ENCODE measurements at places on chromosomes 7 and 10. TPM values are rescaled to one million over a fixed set of nuclear protein-coding genes. Genes with fewer than 3 reads are reported as not detected.

DNA sequence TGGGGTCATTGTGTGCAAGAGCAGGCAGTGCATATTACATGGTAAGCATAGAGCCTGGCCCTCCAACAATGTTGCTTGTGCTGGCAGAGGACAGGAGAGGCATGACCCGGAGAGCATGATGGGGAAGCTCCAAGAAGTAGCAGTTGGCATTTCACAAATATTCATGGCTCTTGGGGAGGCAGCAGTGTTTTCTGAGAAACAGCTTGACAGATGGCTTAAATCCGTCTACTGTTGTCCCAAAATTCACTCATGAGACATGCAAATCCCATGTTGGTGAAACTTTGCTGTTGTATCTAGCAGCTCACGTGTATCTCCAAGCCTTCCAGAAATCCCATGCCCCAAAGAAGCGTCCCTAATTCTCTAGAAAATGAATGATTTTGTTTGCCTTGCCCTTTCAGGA is 487.0 kb downstream of the SORCS3 start:
- no peak for DNase-seq

GRCh38 chr7:30510124-30511075 is 5.8 kb upstream of the GGCT start:
- no peak for DNase-seq

- no peak for DNase-seq
These were observed 35.3 kb upstream of the DUSP5 start for GRCh38 chr10:110462166-110463095.

DNA sequence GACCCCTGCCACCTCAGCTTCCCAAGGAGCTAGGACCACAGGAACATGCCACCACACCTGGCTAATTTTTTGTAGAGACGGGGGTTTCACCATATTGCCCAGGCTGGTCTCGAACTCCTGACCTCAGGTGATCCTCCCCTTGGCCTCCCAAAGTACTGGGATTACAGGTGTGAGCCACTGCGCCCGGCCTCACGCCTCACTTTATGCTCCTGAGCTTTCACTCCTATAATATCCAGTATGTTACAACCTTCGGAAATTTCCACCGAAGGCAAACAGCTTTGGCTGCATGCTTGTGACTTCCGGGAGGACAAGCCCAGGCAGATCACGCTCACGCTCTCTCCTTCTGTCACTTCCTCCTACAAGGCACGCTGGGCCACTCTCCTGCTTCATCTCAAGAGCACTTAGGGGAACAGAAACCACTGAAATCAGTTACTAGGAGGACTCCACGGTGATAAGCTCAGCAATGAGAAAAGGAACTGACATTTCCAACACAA is 4.4 kb upstream of the MAD1L1 start:
- DNase-seq = no peak

DNA sequence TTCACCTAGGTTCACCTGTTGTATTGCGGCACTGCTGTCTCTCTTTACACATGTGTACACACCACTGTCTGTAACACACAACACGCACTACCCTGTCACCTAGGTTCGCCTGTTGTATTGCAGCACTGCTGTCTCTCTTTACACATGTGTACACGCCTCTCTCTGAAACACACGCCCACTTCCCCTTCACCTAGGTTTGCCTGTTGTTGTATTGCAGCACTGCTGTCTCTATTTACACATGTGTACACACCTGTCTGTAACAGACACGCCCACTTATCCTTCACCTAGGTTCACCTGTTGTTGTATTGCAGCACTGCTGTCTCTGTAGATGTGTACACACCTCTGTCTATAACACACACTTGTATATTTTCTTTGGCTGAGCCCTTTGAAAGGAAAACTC is 51.5 kb downstream of the WDR37 start:
- no peak for DNase-seq

GRCh38 chr10:51077507-51077906 is 3.2 kb downstream of the PRKG1 start:
- no peak for DNase-seq

GRCh38 chr7:145169908-145170307 is 334.1 kb upstream of the TPK1 start:
- no peak for DNase-seq

DNA sequence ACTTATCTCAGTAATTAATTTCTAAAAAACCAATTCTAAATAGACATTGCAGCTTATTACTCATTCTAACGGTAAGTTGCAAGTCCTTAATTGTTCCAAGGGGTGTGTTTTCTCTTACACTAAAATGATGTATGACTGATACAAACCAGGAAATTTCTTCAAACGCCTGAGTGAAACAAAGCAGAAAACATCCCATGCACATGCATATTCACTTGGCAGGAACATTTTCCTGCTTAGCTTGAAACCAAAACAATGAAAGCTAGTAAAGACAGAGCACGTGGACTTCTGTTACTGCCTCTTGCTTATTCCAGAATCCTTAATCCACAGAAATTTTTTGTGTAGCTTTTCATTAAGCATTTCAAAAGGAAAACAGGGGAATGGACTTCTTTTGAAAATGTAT is 187.7 kb downstream of the MTERF1 start:
- DNase-seq = no peak

- DNase-seq = no peak
These were observed 155.1 kb downstream of the LYZL1 start for GRCh38 chr10:29443745-29444523.

ATG9B gene
- total RNA-seq = 0.25 TPM

CABCOCO1 gene
- total RNA-seq = not detected

OR9A2 gene
- not detected for total RNA-seq

RNF32 gene
- total RNA-seq = 1.4 TPM

AOAH gene
- total RNA-seq = 0.10 TPM

SLC25A28 gene
- total RNA-seq = 14.3 TPM

ECHDC3 gene
- total RNA-seq = 15.7 TPM

ELAPOR2 gene
- total RNA-seq = 0.59 TPM

ANLN gene
- 84.9 TPM for total RNA-seq

Measured in NCI-H460 (cell line).